ENCODE measurements at places on chromosomes 12 and 14.

DNA sequence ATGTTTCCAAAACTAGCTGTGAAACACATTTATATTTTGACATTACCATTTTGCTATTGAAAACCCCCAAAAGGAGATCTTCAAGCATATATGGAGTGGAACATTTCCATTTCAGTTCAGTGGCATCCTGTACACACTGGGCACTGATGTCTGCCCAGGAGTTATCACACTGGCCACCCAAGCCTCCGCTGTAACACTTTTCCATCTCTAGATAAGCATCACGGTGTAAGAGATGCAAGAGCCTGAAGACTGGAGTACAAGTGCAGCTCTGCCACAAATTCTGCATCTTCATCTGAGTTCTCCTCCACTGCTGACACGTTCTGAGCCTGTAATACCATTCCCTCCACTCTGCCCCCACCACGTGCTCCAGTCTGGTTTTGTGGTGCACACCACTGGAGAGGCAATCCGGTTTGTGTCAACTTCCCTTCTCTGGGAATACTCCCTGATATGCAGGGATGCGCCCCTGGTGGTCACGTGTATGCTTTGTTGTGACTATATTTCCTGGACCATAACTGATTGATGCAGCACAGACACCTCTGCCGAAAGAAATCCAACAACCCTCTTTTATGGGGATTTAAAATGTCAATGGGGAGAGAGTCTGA lies 12.7 kb downstream of the SPTLC2 start:
- no peak for DNase-seq

DNA sequence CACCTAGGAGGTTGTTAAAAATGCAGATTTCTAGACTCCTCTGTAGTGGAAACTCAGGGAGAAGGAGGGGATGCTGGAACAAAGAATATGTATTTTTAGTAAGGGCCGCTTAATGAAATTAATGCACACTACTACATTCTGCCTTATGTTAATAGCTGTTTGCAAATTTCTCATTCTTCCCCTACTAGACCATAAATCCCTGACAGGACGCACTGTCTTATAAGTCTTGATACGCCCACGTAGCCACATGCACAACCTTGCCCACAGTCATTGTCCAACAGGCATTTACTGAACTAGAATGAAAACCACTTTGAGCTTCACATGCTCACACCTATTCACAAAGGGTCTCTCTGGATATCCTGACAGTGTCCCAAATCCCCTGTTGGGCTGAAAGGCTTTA lies 10.5 kb downstream of the KRT2 start:
- no peak for DNase-seq

DNA sequence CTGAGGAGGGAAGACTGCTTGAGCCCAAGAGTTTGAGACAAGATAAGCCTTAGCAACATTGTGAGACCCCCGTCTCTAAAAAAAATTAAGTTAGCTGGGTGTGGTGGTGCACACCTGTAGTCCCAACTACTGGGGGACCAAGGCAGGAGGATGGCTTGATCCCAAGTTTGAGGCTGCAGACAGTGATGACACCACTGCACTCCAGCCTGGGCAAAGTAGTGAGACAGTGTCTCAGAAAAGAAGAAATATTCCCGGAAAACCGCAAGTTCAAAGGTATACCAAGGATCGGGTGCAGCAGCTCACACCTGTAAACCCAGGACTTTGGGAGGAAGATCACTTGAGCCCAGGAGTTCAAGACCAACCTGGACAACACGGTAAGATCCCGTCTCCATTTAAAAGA lies 5.8 kb downstream of the PTGES3 start:
- no peak for DNase-seq

GRCh38 chr12:98838231-98838647 lies 193.1 kb downstream of the APAF1 start:
- DNase-seq: no peak

DNA sequence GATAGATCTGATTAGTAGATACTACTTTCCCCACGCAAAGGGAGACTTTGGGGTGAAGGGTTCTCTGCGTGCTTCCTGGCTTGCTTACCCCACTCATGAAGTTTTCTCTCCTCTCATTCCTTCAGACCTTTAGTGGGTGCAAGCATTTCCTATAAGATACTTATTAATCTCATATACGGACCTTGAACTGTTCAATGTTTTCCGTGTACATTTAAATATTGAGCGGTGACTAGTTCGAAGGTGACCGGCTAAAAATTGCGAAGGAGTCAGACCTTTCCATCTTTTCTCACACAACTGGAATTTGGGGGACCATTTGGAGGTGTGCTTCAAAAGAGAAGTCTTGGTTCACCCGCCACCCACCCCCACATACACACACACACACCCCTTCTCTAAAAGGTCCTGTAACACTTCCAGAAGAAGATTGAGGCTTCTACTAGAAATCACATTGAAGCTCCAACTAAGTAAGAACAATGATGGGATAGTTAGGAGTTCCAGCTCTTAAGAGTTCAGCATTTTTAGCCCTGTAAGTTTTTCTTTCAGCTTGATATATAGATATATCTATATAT lies 6.1 kb upstream of the FOXG1 start:
- DNase-seq: no peak

DNA sequence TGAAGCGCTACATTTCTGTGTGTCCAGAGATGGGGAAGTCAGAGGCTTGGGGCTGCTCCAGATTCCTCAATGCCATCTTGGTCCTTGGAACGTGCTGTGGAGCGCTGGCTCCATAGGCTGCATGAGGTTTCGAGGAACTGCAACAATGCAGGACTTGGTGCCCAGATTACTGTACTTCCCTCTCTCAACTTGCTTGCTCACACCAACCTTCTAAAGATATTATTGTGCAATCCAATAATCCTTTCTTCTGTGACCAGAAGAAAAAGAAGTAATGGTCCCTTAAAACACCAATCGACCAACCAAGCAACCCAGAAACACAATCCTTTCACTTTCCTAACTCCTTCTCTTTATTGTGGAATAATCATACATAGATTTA lies 3.7 kb downstream of the PRICKLE1 start:
- DNase-seq: no peak

GRCh38 chr12:5549011-5549410 lies 117.1 kb downstream of the NTF3 start:
- DNase-seq: no peak

DNA sequence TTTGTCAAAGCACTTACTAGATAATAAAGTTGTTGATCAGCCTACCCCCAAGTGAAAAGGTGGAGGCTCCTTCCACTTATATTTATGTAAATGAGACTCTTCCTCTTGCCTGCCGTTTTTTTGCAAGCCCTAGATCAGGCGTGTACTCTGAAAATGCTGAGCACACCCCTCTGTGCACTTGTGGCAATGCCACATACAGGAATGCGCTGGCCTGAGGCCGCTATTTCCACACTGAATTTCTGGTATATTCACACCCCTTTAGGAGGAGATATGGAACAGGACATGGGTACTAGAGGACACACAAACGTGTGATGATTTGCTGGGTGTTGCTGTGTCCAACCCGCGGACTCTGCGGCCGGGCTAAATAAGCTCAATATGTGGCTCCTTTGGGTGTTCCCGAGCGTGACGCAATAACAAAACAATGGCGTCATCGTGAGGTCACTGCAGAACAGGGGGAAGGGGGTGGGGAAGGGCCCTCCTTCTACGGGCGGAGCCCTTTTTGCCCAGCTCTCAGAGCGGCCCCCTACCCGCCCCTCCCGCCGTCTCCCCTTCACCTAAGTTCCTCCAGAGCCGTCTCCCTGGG lies 554 bp upstream of the TSPAN31 start:
- peak; percentile 83 for DNase-seq

DNA sequence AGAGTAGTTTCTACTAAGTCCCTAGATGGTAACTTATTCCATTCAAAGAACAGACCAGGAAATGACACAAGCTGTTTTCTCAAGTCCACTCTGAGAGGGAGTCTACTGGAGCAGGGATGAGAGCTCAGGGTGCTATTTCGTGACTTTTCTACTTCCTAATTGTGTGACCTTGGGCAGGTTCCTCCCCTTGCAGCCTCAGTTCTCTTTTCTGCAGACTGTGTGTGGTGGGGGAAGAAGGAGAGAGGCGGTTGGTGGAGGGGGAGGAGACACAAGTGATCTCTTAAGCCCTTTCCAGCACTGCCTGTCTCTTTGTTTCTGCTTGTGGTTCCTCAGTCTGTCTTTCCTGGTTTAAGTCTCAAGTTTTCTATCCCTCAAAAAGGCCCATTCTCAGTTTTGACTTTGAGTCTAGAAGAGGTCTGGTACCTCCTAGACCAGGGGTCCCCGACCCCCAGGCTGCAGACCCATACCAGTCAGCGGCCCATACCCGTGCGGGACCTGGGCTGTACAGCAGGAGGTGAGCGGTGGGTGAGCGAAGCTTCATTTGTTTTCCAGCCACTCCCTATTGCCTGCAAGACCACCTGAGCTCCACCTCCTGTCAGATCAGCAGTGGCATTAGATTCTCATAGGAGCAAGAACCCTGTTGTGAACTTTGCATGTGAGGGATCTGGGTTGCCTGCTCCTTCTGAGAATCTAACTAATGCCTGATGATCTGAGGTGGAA lies 10.7 kb downstream of the FGF6 start:
- no peak for DNase-seq

Measured in glutamatergic neuron (in vitro differentiated cells).